ENCODE measurements at places on chromosomes 4 and X.

DNA sequence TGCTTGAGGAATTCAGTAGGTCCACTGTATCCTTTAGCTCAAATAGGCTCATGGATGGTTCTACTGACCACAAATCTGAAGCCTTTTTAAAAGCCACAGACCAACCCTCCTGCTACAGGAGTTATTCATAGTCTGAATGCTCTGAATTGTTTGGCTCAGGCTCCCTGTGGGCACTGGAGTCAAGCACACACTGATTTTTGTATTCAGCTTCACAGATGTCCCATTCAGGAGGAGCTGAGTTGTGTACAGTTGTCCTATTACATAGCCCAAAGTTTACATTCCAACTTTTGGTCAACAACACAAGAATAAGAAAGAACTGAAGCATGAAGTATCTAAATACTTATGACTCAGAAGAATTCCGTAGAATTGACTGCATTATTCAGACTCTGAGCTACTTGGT is 243.9 kb downstream of the UNC5C start:
- DNase-seq = no peak

GRCh38 chr4:173531086-173531965 is 1.3 kb upstream of the HAND2 start:
- DNase-seq = no peak

GRCh38 chr4:10180603-10180926 is 64.0 kb upstream of the WDR1 start:
- DNase-seq = no peak

DNA sequence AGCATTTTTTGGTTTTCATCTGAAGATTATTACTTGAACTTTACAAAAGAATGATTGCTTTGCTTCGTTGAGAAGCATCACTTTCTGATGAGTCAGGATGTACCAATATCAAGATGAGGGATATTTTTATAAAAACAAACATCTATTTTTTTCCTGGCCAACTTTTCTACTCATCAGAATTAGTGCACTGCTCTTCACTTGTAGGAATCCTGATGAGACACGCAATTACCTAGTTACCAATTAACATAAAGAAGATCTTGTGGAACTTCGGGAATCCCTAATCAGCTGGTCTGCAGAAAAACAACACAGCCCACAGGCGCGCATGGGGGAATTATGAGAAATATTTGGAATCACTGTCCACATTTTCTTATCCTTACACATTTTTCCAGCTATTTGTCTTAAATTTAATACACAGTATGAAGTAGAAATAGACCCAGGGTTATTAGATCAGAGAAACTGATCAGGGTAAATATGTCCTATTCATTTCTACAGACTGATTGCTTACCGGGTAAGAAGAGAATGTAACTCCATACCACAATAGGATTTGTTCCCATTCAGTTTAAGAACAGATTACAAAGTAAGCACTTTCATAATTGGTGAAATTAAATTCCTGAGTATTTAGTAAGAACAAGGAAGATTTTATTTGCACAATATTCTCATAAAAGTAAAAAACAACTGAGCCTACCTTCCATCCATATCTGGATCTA is 50.9 kb downstream of the MFAP3L start:
- DNase-seq = no peak

GRCh38 chrX:118583781-118584180 is 88.2 kb downstream of the DOCK11 start:
- no peak for DNase-seq

DNA sequence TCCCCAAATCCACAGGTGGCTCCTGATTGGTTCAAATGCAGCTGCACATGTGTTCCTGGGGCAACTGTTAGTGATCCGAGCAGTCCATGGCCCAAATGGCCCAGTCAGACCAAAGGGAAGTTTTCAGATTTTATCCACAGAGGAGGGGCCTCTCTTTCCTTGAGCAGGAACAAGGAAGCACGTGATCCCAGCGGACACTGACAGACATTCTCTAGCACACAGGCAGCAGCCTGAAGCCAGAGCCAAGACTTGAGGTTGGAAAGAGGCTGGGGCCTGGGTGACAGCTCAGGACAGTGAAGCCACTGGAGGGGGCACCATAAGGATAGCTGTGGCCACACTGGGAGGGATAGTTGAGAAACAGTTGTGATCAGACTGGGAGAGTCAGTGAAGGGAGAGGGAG is 3.5 kb upstream of the ZFP92 start:
- no peak for DNase-seq

- DNase-seq = no peak
These were observed 156.2 kb upstream of the PPP1R2C start for GRCh38 chrX:42934020-42934726.

All from NCI-H446 treated with DMSO at 0.1 percent for 48 hours (cell line).